Inflammatory macrophage treated with lipopolysaccharide for 4 hours (primary cell): ENCODE measurements at places on chromosomes 2 and 18.
A peak's percentile ranks its signal among the peaks of the same experiment; 100 is the strongest.

- no peak for DNase-seq
Observed at GRCh38 chr2:128432423-128432822, 113.8 kb upstream of the HS6ST1 start.

GRCh38 chr2:110863726-110864125 lies 131.4 kb downstream of the ACOXL start:
- peak; percentile 40 for DNase-seq

GRCh38 chr2:72895154-72895553 lies 7.9 kb downstream of the SPR start:
- DNase-seq, result no peak

GRCh38 chr2:147509821-147510220 lies 335.0 kb upstream of the ACVR2A start:
- DNase-seq, result peak; percentile 39

GRCh38 chr2:224659714-224660113 lies 56.5 kb downstream of the CCDC195 start:
- DNase-seq, result no peak

DNA sequence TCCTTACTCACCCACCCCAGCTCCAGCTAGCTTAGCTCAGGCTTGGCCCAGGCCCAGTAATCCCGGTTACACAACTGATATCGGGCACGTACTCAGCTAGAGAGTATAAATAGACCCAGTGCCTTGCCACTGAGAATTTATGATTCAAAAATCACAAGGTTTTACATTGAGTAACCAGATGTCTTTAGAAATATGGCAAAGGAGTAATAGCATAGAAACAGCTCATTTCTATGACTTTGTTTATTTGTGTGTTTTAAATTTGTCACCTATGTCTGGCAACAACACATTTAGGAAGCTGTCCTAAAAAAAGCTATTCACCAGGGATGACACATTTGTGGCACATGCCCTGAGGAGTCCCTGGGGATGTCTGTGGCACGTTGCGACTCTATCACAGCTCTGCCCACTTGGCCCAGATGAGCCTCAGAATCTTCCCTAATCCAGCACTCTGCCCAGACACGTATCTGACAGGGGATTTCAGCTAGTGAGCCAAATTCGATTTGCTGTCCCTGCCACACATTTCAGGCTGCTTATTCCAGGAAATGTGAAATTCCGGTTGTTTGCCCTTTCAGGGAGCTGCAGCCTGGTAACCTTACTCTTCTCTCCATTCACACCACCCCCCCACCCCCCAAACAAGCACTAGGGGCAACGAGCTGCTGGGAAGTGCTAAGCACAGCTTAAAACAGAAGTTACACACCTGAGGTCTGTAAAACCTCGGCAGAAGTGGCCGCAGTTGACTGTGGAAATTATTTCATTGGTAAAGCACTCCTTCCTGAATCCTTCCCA lies 85.4 kb upstream of the ZCCHC2 start:
- DNase-seq, result peak; percentile 99

- DNase-seq, result no peak
Observed at GRCh38 chr18:40058811-40059570, 1896.0 kb upstream of the PIK3C3 start.

- DNase-seq, result no peak
Observed at GRCh38 chr2:105711394-105711793, 33.3 kb upstream of the NCK2 start.

DNA sequence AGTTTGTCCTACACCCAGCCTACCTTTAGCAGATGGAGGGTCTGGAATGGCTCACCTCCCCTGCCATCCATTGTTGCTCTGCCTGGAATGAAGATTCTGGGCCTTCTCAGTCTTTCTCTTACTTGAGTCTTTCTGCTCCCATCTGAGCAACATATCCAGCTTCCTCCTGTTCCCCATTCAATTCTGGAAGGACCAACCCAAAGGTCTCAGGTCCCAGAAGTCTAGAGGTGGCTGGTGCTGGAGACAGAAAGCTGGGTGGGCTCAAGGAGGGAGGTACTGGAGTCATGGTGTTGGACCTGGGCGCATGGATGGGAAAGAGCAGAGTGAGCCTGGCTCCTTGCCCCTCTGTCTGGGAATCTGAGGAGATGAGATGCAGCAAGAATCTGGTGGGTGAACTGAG lies 93.5 kb upstream of the SIX3 start:
- DNase-seq, result no peak

DNA sequence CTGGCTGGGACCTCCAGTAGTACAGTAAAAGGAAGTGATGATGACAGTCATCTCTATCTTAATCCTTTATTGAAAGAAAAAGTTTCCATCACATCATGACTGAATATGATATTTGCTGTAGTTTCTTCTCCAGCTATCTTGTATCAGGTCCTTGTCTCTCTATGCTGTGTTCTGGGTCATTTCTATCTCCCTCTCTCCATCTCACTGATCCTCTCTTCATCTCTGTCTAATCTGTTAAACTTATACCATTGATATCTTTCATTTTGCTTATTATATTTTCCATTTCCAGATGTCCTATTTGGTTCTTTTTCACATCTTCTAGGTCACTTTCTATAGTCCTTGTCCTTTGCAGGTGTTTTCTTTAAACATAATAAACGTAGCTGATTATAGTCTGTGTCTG lies 12.3 kb downstream of the CYS1 start:
- no peak for DNase-seq

- DNase-seq, result no peak
Observed at GRCh38 chr2:169663247-169663646, 31.0 kb downstream of the CFAP210 start.

DNA sequence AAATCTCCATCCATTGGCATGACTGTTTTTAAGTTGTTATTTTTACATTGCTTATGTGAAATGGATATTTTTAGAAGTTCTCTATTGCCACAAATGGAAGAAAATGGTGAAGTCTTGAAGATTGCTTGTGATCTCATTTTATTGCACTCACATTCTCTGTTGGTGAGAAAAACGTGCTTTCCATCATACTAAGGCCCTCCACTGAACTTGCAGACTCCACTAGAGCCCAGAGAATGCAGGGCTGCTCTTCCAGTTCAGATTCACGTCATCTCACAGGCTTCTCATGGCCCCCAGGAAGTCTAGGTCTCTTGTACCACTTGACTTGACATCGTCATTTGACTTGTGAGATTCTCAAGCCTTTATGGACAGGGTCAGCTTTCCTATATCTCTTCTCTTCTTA lies 254.8 kb upstream of the COPS8 start:
- DNase-seq, result no peak

DNA sequence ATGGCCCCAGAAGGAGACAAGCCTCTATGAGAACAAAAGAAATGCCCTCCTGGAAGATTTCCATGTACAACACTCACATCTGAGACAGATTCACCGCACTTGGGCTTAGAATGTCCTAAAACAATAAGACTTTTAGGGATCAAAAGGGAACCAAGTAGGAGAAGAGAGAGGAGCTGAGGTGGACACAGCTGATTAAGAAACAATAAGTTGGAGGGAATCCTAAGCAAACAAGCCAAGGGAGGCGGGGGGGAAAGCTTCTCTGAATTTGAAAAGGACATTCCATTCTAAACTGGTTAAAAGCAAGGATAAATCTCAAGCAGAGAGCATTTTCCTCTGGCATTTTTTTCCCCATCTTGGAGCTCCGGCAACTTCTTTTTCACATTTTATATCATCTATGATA lies 9.9 kb downstream of the ACVR1 start:
- DNase-seq, result no peak

DNA sequence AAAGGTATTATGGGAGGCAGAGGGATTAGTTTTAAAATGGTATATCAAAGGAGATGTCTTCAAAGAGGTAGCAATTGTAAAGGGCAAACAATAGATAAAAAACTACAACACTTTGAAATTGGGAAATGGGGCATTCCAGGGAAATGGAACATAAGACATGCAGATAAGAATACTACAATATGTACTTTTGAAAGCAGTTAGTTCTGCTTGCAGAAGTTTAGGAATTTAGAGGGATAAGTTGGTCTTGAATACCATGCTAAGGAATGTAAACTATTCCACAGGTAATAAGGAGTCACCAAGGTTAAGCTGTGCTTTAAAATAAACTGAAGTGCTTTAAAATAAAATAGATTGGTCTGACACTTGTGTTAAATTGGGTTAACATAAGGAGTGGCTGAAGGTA lies 571.7 kb upstream of the ACVR2A start:
- DNase-seq, result no peak

DNA sequence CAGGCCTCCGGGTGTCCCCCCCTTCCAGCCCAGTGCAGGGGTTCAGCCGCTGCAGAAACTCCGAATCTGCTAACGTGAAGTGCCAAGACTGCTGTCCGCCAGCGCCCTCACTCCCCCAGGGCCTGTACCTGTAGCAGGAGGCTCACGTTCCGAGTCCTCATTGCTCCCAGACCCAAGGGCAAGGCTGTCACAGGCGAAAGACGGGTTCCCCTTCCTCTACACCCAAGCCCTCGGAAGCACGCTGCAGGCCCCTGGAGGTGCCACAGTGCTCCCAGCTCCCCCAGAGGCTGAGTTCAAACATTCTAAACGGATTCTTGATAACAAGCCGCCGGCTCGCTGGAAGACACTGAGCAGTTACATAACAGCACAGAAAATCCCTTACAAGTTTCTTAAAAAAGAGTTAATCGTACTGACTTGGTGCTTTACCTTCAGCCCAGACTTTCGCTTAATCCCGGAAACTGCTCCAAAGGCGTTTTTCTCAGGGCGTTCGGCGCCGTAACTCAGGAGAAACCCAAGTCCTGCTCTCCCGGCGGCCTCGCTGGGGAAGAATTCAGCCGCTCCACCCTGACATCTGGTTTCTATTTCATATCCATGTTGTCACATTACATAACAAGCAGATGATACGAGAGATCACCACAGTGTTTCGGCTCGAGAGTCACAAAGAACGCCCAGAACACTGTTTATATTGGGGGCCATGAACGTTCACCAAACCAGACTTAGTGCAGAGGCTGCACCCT lies 92.0 kb downstream of the HDAC4 start:
- peak; percentile 35 for DNase-seq

GRCh38 chr2:35548171-35548570 lies 807.4 kb upstream of the CRIM1 start:
- DNase-seq, result no peak

GRCh38 chr2:192390401-192390800 lies 195.7 kb upstream of the TMEFF2 start:
- DNase-seq, result no peak

- DNase-seq, result no peak
Observed at GRCh38 chr2:197354169-197354558, 43.6 kb upstream of the ANKRD44 start.

DNA sequence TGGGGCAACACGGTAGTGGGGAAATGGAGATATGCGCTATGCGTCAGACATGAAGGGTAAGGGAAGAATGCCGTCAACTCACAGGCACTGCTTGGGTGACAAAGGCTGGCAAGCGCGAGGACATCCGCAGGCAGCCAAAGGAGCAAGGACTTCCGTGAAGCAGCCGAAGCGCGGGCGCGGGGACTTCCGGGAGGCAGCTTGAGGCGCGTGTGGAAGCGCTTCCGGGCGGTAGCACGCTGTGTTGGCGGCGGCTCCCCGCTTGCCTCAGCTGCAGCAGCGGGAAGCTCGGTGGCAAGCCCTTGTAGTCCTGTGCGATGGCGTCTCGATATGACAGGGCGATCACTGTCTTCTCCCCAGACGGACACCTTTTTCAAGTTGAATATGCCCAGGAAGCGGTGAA lies at the start of gene PSMA8:
PSMA8 (plus strand) TSS at position 218 of the 400 bp plus-strand sequence; CDS start at position 315, 97 bp downstream.
- no peak for DNase-seq

GRCh38 chr2:41859615-41860514 lies 188.0 kb upstream of the PKDCC start:
- no peak for DNase-seq

DNA sequence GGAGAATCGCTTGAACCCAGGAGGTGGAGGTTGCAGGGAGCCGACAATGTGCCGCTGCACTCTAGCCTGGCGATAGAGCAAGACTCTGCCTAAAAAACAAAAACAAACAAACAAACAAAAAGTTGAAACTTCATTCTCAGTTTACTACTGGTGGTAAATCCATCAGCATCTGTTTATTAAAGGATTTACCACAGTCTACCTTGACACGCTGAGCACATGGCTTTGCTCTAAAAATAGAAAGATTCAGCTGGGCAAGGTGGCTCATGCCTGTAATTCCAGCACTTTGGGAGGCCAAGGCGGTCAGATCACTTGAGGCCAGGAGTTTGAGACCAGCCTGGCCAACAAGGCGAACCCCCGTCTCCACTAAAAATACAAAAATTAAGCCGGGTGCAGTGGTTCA lies 201.3 kb downstream of the TGIF1 start:
- no peak for DNase-seq
